ENCODE measurements at places on chromosomes 7 and 10.

DNA sequence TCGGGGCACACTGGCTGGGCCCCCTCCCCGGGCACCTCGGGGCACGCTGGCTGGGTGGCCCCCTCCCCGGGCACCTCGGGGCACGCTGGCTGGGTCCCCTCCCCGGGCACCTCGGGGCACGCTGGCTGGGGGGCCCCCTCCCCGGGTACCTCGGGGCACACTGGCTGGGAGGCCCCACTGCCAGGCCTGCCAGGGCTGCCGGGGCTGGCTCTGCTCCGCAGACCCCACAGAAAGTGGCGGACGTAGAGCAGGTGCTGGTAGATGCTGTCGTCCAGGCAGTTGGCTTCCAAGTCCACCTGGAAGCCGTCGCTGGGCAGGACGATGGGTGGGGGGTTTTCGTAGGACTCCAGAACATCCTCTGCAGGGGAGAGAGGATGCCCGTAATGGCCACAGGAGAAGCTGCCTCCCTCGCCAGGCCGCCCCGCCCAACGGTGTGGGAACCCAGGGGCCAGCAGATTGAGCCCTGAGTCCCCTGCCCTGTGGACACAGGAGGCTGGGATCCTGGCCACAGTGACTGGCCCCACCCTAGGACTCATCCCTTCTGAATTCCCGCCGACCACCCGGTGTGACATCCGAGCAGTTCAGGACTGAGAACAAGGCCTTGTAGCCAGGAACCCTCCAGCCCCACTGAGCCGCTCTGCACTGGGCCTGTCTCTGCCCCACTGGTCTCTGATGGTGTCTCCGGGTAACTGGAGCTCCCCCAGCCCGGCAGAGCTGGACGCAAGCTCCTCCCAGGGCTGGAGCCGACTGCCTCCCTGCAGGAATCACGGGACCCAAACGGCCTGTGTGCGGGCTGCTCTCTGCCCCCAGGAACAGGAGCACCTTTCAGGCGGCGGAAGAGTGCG, 28.2 kb downstream of the AP5Z1 start:
- no peak for DNase-seq

GRCh38 chr7:2099048-2099957, 133.4 kb downstream of the MAD1L1 start:
- no peak for DNase-seq

GRCh38 chr10:60252688-60253087, 137.0 kb downstream of the ANK3 start:
- no peak for DNase-seq

DNA sequence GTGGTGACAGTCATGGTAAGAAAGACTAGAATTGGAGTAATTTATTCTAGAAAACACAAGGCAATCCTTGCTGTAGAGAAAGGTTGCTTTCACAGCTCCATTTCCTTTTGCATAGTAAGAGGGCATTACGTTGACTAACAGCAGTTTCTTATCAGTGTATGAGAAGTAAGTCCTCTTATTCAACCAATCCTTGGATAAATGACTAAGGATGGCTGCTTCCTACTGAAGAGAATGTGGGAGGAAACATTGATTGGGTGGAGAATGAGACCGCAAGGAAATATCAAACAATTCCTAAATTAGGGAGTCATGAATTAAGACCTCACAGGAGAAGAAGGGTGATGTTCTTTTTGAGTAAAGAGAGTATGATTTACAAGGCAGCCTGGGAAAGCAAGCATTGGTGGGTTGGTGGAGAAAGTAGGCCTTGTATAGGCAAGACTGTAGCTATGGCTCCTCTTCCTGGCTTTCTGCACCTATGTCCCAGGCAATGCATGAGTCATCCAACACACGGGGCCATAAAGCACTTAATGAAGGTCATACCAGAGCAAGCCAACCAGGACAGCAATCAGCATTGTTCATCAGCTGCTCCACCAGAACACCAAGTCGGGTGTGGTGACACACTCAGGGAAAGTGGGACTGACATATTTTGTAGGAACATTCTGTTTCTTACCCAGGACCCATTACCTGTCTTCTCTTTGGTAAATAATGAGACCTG, 5.6 kb downstream of the MGAM start:
- DNase-seq = no peak

GRCh38 chr7:77783111-77783510, 15.1 kb downstream of the TMEM60 start:
- no peak for DNase-seq

- DNase-seq = no peak
Observed at GRCh38 chr7:43698460-43699255, 30.7 kb downstream of the COA1 start.

DNA sequence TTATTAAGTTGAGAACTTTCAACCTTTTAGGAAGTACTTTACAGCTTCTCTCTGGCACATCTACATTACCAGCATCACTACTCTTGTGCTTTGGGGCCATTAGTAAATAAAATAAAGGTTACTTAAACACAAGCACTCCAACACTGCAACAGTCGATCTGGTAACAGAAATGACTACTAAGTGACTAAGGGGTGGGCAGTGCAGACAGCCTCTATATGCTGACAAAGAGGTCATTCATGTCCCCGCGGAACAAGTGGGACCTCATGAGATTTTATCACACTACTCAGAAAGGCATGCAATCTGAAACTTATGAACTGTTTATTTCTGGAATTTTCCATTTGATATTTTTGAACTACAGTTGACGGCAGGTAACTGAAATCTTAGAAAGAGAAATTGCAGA, 111.3 kb upstream of the DNAJB12 start:
- DNase-seq = no peak

- no peak for DNase-seq
Observed at GRCh38 chr10:132206377-132206745, 19.6 kb downstream of the DPYSL4 start.

DNA sequence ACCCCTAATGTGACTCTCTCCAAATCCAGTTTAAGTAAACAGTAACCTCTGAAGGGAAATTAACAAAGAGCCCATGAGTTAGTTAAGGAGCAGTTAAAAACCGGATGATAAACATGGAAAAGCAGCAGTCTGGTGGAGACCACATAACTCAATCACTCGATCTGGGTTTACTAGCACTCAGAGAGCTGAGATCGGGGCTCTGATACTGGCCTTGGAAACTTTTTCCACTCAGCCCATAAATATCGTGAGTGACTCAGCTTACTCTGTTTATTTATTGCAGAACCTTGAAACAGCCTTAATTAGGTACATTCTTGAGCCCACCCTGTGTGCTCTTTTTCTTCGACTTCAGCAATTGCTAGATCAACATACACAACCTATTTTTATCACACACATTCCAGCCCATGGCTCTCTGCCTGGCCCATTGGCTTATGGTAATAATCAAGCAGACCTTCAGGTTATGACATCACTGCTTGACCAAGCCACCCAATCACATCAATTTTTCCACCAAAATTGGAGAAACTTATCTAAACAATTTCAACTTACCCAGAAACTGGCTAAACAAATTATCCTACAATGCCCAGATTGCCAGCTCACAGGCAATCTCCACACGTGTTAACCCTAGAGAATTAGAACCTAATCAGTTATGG, 82.2 kb upstream of the GPR22 start:
- no peak for DNase-seq

- DNase-seq = no peak
Observed at GRCh38 chr7:116710764-116711452, 38.9 kb downstream of the MET start.

- no peak for DNase-seq
Observed at GRCh38 chr10:104492329-104492940, 138.8 kb downstream of the CFAP58 start.

DNA sequence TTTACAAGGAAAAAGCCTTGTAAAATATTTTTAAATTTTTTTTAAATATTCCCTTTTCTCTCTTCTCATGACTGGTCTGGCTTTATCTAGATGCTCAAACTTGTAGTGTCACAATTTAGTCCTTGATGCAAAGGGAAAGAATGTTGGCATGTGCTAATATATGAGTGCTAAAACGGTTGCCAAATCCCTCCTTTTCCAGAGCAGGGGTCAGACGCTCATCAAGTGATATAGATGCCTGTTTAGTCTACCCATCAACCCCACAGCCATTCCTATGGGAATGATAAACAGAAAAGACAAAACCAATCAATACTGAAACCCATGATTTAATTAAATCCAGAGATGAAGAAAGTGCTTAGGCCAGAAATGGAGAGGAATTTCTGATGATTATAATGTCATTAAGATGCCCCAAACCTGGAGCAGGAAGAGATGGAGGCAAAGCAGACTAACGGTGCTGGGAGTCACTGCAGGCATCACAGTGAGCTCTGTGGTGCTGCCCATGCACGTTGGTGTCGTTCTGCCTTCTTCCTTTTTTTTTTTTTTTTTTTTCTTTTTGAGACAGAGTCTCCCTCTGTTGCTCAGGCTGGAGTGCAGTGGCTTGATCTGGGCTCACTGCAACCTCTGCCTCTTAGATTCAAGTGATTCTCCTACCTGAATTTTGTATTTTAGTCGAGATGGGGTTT, 210.1 kb upstream of the STK17A start:
- DNase-seq = no peak

- DNase-seq = no peak
Observed at GRCh38 chr7:29239638-29240037, 45.1 kb downstream of the CHN2 start.

DNA sequence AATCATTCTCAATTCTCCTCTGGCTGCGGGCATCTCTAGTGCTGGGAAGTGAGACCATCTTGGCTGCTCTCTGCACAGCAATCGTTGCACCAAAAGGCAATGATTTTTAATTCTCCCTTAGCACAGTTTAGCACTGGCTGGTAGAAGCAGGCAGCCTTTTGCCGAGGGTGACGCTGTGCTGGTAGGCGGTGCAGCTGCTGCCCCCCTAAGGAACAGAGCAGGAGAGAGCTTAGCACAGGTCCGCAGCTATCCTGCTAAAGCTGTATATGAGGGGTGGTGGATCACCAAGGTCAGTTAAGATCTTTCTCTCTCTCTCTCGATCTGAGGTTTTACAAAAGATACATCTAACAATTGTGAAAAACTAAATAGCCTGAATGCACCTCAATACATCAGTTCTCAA, 390.1 kb downstream of the GATA3 start:
- DNase-seq = no peak

DNA sequence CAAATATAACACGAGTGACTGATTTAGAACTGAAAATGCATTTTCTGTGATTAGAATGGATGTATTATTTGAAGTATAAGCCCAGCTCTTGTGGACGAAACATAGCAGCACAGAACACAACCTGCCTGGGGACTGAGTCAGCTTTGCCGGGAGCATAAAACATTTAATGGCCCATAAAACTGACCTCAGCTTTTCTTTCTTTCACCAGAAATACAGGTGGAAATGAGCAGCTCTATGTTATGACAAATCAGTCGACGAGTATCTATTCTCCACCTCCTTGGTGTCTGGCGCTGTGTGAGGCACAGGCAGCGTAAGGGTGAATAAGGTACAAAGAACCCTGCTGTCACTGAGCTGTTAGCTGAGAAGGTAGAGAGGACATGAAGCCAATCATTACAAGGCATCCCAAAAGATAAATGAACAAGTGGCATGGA, 471.6 kb upstream of the AKR1E2 start:
- no peak for DNase-seq

DNA sequence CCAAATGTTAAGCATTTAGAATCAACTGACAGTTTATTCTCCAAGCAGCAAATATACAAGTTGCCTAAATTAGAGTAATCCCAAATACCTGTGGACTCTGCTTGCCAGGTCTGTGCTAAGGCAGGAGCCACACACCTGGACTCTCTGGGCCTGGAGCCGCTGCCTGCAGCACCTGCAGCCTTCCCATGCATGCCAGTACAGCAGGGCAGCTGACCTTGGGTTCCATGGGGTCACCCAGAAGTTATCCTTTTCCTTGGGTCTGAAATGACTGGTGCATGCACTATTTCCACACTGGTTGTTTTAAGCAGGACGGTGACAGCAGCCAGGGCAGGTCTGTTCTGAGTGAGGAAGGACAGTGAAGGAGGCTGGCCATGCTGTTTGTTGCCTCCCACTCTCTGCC, 573.2 kb downstream of the GLRX3 start:
- DNase-seq = no peak

- no peak for DNase-seq
Observed at GRCh38 chr7:936386-937054, 18.0 kb downstream of the ADAP1 start.

GRCh38 chr7:124489082-124489819, 276.3 kb downstream of the GPR37 start:
- no peak for DNase-seq

GRCh38 chr10:24900888-24901685, 51.3 kb downstream of the PRTFDC1 start:
- no peak for DNase-seq

DNA sequence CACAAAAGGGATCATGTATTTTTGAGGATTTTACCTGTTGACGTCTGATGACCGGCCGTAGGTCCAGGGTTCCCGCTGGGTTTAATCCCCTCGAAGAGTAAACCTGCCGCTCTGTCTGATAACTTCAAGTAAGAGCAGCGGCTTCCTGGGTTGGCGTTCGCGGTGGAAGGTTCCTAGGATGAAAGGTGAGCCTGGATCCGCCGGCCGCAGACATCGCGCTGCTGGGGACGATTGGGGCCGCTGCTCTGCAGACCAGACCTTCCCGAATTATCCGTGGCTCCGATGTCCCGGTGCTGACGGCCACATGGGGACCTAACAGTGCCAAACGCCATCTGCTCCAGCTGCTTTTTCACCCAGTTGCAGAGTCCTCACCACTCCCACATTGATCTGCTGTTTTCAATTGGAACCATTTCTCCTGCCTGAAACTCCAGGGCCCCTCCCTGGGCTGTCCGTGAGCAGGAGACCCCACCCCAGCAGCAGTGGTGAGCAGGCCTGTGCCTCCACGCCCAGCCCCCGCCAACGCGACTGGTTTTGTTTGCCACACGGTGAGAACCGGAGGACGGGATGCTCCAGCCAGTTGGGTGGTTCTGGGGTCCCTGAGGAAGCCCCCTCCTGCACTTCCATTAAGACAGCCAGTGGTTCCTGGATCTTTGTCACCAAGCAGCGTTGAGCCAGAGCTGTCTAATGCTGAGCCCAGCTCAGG, 12.2 kb upstream of the AP5Z1 start:
- DNase-seq = no peak

DNA sequence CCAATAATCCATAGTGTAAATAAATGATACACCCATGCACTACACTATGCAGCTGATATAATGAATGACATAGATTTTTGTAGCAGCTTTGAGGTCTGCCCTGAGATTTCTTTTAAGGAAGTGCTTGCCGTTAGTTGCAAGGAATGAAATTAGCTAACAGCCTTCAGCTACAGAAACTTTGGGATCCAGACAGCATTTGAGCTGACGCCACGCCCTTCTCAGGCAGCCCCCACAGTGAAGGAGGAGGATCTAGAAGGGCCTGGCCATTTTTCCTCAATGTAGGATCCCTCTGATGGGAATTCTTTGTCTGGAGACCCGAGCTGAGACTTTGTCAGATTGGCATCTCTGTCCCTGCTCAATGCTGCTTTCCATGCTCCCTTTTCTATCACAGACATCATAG, 6.1 kb upstream of the PDK4 start:
- no peak for DNase-seq

DNA sequence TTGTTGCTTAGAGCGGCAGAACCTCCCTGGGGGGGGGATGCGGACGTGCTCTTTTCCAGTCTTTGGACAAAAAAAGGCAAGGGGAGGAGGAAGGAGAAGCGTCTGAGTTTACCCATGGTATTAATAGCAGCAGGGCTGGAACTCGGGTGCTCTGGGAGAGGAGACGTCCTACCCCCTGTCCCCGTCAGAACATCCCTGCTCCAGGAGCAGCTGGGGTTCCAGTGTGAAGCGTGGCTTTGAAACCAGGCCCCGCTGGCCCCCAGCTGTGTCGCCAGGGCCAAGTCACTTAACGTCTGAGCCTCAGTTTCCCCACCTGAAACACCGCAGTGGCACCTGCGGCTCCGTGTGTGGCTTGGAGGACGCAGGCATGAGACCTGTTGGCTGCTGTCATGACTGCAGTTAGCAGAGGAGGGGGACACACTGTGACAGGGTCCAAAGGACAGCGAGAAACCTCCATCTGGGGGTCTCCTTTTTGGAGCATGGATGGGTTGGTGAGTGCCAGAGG, 1.4 kb downstream of the AMZ1 start:
- no peak for DNase-seq

All from progenitor cell of endocrine pancreas (in vitro differentiated cells).